ENCODE measurements at places on chromosomes 7 and 10.

GRCh38 chr10:28942012-28942411 lies 264.7 kb downstream of the BAMBI start:
- DNase-seq: no peak

DNA sequence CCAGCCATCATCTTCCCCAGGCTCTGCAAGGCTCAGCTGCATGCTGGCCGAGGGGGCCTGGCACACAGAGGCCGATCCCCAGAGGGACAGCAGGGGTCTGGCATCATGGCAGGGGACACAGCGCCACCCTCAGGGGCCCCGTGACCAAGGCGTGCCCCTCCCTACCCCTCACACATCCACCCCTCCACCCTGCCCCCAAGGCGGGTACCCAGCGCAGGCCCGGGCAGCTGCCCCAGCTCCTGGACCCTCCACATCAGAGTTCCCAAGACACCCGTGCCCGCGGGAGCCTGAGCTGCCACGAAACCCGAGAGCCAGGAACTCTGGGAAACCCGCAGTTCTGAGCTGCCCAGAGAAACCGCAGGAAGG lies 46.5 kb upstream of the TNRC18 start:
- DNase-seq: no peak

- no peak for DNase-seq
Measured at GRCh38 chr10:97718659-97719142, 5.2 kb downstream of the MARVELD1 start.

- no peak for DNase-seq
Measured at GRCh38 chr7:26853788-26854393, 10.5 kb downstream of the SKAP2 start.

DNA sequence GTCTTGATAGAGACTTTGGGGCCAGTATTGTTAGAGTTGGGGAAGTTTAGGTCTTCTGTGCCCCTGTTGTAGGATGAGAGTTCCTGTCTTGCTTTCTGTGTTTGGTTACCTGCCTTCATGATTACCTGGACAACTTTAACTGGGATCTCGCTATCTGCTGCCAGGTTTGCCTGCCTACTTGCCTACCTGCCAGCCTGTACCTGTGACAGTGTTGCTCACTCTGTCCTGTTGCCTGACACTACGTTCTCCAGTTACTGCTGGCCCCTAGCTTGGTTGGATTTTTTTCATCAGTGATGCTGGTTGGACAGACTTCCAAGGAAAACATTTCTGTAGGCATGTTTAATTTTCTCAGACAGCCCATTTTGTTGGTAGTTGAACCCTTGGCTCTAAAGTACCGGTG lies 48.4 kb downstream of the PPP1R9A start:
- DNase-seq: no peak

- DNase-seq: no peak
Measured at GRCh38 chr7:22586786-22587140, 86.8 kb upstream of the STEAP1B start.

GRCh38 chr7:17520941-17521340 lies 222.5 kb downstream of the AHR start:
- DNase-seq: no peak
